ENCODE measurements at places on chromosomes 16 and 17.

- H3K27me3 ChIP-seq: no peaks in the 10 kb centered on the region
- H3K4me1 ChIP-seq: peaks cover 10% of the 10 kb centered on the region
- no peak overlapping the region for H3K27ac ChIP-seq
- H3K36me3 ChIP-seq: peaks cover 9% of the 10 kb centered on the region
These were observed 35.3 kb downstream of the NOL11 start for GRCh38 chr17:67753026-67753425.

- H3K27ac ChIP-seq: no peak overlapping the region
- peaks cover 90% of the 10 kb centered on the region for H3K27me3 ChIP-seq
- no peaks in the 10 kb centered on the region for H3K4me1 ChIP-seq
These were observed 10.6 kb downstream of the FBXO39 start for GRCh38 chr17:6786618-6787017.

DNA sequence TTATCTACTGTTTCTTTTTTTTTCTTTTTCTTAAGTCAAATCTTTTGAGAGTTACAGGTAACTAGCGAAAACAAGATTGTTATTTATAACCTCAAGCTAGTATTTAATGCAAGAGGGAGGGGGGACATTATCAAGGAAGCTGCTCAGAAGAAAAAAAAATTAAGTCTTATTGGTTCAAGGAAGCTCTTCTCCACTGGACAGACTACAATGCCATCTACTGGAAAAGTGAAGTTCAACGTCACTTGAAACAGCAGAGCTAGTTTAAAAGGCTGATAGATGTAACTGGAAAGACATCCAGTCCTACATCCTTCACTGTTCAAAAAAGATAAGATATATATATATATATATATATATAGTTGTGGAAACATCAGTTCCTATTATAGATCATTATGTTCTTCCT lies 418.0 kb upstream of the PSMD7 start:
- H3K4me1 ChIP-seq: no peaks in the 10 kb centered on the region
- no peak overlapping the region for H3K27ac ChIP-seq
- H3K27me3 ChIP-seq: no peaks in the 10 kb centered on the region
- DNase-seq: no peak
- H3K36me3 ChIP-seq: no peaks in the 10 kb centered on the region
- no peak overlapping the region for H3K4me3 ChIP-seq

DNA sequence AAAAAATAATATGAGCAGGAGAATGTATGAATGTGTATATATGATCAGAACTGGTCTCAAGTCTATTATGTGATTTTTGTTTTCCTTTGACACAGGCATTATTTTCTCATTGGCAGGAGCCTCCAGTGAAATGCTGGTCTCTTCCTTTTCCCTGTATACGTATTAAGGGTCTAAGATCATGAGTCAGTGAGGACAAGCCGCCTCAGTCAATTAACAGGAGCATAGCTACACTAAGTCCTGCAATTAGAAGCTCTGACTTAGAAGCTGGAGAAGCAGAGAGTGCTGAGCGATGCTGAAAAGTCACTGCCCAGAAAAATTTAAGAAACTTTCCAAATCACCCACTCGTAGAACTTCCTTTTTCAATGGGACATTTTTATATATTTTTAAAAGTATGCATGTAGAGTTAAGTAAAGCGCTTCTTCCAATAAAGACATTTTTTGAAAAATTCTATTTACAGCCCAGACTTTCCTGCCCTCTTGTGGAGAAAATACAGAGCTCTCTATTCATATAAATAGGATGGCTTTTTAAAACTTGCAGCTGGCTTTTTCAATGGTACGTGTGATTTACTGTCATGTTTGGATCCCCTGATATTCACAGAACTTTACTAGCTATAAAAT lies 70.2 kb upstream of the PSMD7 start:
- H3K4me3 ChIP-seq: no peak overlapping the region
- peaks cover 32% of the 10 kb centered on the region for H3K27me3 ChIP-seq
- H3K27ac ChIP-seq: no peak overlapping the region
- no peaks in the 10 kb centered on the region for H3K4me1 ChIP-seq
- no peak for DNase-seq
- H3K36me3 ChIP-seq: peaks cover 1% of the 10 kb centered on the region

GRCh38 chr16:983044-984030 lies 1.8 kb downstream of the SOX8 start:
- peaks cover 15% of the 10 kb centered on the region for H3K27me3 ChIP-seq
- H3K4me1 ChIP-seq: no peaks in the 10 kb centered on the region
- DNase-seq: no peak
- no peak overlapping the region for H3K27ac ChIP-seq
- H3K4me3 ChIP-seq: peak overlapping the region; percentile 61

DNA sequence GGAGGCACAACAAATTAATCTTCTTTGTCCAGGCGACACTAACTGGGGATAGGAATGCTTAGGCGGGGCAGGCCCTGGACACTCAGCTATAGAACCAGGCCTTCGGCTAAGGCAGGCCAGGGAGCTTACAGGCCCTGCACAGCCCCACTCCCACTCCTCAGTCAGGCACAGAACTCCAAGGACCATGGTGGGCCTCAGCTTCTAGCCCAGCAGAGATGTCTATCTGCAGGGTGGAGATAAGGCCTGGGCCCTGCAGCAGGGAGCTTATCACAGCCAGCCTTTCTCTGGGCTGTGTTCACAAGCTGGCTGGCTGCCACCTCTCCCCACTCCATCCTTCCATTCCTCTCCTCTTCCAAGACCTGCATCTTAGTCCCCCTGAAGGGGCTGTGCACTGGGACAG lies 68.1 kb downstream of the TMEM132E start:
- DNase-seq: no peak
- peaks cover 78% of the 10 kb centered on the region for H3K27me3 ChIP-seq
- H3K4me3 ChIP-seq: no peak overlapping the region
- no peaks in the 10 kb centered on the region for H3K4me1 ChIP-seq

- no peak for DNase-seq
- no peak overlapping the region for H3K27ac ChIP-seq
- H3K27me3 ChIP-seq: peaks cover 86% of the 10 kb centered on the region
- no peaks in the 10 kb centered on the region for H3K36me3 ChIP-seq
- H3K4me3 ChIP-seq: no peak overlapping the region
- H3K4me1 ChIP-seq: no peaks in the 10 kb centered on the region
These were observed 209.6 kb upstream of the NLRP1 start for GRCh38 chr17:5793899-5794298.

DNA sequence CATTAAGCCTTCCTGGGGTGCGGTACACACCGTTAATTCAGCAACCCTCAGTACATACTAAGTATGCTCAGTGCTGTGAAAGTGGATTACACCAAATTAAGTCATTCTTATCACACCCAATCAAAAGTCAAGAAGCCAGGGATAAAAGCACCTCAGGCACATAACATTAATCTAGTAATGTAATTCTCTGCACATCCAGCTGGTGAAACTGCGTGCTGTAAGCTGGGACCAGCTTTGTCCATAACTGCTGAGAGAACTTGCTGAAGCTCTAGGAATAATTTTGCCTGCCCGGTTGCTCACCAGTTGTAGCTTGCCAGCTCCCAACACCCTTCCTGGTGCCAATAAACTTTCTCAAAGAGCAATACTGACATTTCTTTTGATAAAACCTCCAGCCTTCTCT lies 44.9 kb downstream of the SLC47A1 start:
- H3K36me3 ChIP-seq: peaks cover 1% of the 10 kb centered on the region
- peaks cover 69% of the 10 kb centered on the region for H3K27me3 ChIP-seq
- H3K4me1 ChIP-seq: no peaks in the 10 kb centered on the region
- no peak overlapping the region for H3K27ac ChIP-seq

DNA sequence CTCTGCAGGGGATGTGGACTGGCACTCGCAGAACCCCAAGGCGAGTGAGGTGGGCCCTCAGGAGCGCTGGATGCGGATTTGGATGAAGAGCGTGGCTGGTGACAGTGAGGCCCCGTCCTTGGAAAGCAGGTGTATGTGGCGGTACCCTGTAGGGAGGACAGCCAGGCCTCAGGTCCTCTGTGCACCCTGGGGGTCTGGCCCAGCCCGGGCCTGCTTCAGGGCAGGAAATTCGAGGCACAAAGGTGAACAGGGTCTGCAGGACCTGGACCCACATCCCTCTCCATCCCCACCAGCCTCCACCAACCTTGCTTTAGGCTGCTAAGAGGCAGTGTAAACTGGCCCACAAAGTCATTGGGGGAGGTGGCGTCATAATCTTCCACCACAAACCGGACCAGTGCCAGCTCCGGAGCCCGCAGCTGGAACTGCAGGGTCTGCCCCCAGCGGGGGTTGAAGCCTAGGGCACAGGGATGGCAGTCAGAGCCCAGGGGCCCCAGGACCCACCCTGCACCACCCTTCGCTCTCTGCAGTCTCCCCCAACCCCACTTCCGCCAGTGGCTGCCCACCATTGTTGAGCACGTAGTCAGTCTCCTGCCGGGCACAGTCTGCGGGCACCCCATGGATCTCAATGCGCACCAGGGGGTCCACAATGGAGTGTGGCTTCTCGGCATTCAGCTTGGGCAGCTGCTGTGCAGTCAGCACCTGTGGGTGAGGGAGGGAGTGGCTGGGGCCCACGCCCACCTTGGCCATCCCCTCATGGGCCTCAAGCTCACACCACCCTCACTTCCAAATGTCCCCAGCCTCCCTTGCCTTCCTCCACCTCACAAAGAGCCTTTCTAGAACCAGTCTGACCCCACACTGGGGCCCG lies 19.5 kb downstream of the PLCD3 start:
- H3K27me3 ChIP-seq: no peaks in the 10 kb centered on the region
- no peak for DNase-seq
- no peaks in the 10 kb centered on the region for H3K4me1 ChIP-seq
- H3K27ac ChIP-seq: no peak overlapping the region

GRCh38 chr17:64607862-64608565 lies 54.1 kb downstream of the SMURF2 start:
- H3K4me3 ChIP-seq: no peak overlapping the region
- H3K27ac ChIP-seq: peak overlapping the region; percentile 15
- H3K36me3 ChIP-seq: peaks cover 4% of the 10 kb centered on the region
- no peak for DNase-seq
- H3K27me3 ChIP-seq: no peaks in the 10 kb centered on the region

- H3K36me3 ChIP-seq: no peaks in the 10 kb centered on the region
- H3K4me3 ChIP-seq: no peak overlapping the region
- peaks cover 36% of the 10 kb centered on the region for H3K27me3 ChIP-seq
These were observed 58.6 kb upstream of the NLK start for GRCh38 chr17:27983853-27984252.
